ENCODE measurements at places on chromosomes 6 and 20.

GRCh38 chr6:50543666-50544065 is 169.7 kb upstream of the TFAP2D start:
- no peak for DNase-seq

- no peak for DNase-seq
Observed at GRCh38 chr20:46323557-46323956, 15.3 kb upstream of the CDH22 start.

- no peak for DNase-seq
Observed at GRCh38 chr6:31363811-31364210, 6.8 kb upstream of the HLA-B start.

DNA sequence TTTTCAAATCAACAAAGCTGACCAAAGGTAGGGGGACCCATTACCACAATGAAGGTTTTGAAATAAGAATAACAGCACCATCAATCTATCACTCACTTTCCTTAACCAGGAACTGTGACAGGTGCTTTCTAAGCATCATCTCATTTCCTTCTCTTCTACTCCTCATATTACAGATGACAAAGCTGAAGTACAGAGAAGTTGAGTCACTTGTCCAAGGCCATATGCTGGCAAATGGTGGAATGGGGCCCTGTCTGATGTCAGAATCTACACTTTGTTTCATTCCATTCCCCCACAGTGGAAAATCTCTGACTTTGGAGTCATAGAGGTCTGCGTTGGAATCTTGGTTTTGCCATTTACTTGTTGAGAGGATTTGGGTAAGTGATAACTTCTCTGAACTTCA is 222.5 kb upstream of the LRFN2 start:
- DNase-seq = no peak

GRCh38 chr6:42239333-42239732 is 21.7 kb upstream of the MRPS10 start:
- DNase-seq = no peak

- no peak for DNase-seq
Observed at GRCh38 chr20:52731093-52731492, 241.1 kb upstream of the TSHZ2 start.

DNA sequence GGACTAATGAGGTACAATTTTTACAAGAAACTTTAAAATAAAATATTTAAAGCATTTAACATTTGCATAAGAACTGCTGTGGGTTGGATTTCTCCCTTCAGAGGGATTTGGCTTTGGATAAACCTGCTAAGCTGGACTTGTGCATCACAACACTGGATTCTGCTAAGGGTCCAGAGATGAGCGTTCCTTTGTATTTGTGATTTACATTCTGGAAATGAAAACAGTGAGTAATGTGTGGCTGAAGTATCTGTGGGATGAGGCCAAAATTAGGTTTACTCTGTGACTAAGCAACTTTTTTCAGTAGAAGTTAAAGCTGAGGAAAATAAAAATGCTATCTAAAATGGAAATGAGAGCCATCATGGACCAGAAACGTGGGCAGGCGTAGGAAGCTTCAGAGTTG is 494.3 kb downstream of the EPM2A start:
- DNase-seq = no peak

DNA sequence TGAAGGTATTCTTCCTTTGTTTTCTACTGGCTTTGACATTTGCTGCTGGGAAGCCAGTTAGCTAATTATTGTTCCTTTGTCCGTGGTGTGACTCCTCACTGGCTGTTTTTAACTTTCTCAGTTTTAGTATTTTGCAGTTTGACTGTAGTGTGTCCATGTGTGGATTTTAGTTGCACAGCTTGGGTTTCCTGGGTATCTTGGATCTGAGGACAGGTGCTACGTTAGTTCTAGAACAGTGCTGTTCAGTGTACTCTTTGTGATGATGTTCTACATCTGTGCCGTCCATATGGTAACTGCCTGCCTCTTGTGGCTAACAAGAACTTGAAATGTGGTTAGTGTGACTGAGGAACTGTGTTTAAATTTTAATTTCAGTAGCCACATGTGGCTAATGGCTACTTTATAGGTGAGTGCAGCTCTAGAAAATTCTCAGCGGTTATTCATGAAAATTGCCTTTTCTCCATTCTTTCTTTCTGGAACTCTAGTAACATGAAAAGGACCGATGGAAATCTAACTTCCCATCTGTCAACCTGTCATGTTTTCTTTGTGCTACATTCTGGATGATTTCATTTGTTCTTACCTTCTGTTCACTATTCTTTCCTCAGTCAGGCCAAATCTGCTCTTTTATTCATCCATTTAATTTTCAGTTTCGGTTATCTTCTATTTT is 7.4 kb downstream of the SNX9 start:
- DNase-seq = no peak

- DNase-seq = no peak
Observed at GRCh38 chr6:132041706-132042105, 90.5 kb upstream of the CCN2 start.

- no peak for DNase-seq
Observed at GRCh38 chr6:30547454-30547853, 8.8 kb downstream of the GNL1 start.

GRCh38 chr6:165047952-165048351 is 261.5 kb downstream of the C6orf118 start:
- DNase-seq = no peak

GRCh38 chr6:26068036-26068435 is 19.2 kb upstream of the HFE start:
- DNase-seq = no peak

DNA sequence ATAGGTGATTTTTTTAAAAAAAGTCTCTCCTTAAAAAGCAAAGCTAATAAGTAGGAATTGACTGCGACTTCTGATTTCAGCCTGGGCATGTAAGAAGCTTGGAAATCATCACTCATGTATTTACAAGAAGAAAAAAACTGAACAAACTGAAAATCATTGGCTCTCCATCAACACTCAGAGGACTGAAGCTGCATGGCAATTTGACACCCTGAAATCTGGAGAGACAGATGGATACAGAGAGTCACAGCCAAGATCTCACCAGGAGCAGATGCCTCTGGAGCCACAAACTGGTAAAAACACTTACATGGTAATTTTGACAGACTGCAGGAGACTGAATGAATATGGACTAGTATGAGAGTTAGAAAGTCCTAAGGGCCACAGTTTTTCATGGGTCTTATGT is 191.2 kb upstream of the TCF21 start:
- DNase-seq = no peak

GRCh38 chr6:112289038-112289566 is 34.7 kb upstream of the LAMA4 start:
- no peak for DNase-seq

- DNase-seq = no peak
Observed at GRCh38 chr20:9160331-9160730, 91.4 kb downstream of the PLCB4 start.

DNA sequence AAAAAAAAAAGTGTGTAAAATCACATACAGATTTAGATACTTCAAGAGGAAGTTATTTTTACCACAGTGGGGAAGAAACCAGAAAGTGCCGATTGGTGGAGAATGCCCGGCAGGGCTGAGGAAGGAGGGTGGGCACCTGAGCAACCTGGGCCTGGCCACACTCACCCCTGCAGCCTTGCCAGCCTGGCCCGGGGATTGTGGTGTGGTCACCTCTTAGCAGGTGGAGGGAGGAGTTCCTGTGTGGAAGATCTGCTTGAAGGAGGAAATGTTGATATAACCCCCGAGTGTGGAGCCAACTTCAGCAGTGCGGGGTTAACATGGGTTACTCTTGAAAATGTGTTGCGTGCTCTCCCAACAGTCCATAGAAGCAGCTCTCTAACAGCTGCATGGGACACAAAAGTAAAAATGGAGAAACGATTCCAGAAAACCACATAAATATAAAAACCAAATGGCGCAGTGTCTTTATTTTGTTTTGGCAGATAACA is 14.7 kb downstream of the UST start:
- no peak for DNase-seq

DNA sequence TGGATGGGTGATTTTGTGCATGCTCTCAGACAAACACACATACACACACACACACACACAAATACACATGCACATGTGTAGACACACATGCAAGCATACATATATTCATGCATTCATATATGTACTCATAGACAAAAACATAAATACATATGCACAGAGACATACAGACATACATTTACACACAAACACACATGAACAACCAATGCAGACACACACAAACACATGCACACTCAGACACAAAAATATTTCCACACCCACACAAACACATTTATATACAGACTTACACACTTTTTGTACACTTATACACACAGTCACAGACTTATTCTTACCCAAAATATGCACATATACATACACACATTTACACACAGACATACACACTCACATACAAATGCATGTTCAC is 94.9 kb upstream of the NKX2-2 start:
- no peak for DNase-seq

DNA sequence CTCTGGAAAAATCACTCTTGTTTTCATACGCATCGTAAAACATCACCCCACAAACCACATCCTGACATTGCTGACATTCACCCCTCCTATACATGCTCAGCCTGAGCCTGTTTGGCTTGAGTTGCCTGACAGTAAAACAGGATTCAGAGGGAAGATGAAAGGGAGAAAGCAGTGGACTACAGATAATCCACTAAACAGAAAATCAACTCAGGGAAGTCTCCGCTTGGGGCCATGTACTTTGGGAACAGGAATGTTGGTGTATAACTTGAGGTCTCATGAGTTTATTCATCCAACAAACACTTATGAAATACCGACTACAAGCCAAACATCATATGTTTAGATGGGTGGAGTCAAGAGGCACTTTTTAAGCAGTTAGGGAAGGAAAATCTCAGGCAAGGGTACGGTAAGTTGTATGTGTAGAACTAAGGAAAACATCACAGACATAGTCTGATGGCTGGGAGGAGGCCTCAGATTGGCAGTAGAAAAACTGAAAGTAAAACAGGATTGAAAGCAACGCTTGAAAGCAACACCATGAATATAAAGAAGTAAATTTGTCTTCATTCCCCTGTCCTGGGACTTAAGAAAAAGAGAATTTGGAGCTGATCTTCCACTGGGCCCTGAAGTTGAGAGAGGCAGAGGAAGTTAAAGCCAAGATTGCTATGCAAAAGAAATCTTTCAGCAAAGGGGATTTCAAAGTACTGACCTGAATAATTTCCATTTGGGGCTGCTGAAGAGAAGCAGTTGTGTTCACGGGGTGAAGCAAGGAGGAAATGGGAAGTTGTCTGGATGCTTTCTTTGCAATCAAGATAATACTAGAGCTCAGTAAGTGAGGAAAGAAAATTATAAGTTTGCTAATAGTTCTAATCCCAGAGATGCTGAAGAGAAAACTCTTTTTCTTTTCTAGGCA is 28.8 kb downstream of the PDE7B start:
- DNase-seq = no peak

GRCh38 chr20:14643146-14643545 is 305.7 kb upstream of the FLRT3 start:
- DNase-seq = no peak

DNA sequence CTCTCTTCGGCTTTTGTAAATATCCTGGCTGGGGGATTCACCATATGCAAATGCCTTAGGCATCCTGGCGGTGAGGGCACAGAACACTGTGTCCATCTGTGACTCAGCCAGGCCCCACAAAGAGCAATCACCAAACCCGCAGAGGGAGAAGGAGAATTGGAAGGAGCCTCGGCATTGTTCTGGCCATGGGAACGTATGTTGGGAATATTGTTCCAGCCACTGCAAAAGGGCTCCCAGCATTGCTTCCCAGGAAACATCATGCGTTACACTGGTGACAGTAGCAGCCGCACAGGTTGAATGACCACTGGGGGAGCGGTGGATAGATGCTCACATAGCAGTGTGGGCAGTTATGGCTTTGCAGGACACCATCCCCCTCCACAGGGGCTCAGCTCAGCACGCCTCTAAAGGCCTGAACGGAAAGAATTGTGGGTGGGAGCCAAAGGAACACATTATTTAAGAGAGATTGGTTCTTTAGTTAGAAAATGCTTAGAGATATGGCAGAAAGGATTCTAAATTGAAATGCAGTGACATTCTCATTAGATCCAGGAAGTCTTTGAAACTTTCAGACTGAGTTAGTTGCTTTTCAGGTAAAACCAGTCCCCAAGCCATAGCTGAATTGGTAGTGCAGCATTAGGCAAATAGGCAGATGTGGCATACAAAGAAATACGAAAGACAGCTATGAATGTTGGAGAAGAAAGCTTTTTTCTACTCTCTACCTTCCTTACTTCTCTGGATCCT is 104.3 kb downstream of the RNF144B start:
- DNase-seq = no peak

GRCh38 chr6:138797806-138798446 is 2.0 kb downstream of the ECT2L start:
- no peak for DNase-seq

GRCh38 chr6:6331946-6332601 is 11.6 kb upstream of the F13A1 start:
- no peak for DNase-seq

GRCh38 chr6:159627939-159628338 is 65.1 kb downstream of the SOD2 start:
- DNase-seq = no peak

DNA sequence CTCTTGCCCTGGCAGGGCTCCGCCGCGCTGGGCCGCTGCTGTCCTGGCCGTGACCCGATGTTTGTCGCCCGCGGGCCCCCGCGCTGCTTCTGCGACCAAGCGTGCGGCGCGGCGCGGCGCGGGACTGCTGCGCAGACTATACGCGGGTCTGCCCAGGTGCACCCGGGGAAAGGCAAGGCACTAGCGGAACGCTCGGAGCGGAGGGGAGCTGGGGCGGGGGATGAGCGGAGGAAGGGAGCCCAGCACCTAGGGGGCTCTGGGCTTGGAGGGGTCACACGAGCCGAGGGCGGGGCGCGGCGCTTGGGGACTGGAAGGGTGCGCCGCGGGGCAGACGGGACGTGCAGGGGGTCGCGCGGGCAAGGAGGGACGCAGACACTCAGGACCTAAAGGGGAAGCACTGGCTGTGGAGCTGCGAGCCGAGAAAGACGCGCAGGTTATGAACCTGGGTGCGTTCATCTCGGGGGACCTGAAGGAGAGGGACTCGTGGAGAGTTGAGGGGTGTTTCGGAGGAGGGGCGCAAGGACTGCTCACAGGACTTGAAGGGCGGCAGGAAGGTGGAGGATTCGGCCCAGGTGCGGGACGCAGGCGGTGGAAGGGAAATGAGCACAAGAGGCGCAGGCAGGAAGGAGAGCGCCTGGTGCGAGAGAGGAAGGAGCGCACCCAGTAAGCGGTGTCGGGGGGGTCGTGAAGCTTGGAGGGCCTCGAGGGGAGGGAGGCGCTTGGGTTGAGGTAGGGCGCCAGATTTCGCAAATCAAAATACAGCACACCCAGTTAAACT is 40.8 kb upstream of the ZNFX1 start:
- no peak for DNase-seq

GRCh38 chr20:40962733-40963504 is 65.7 kb upstream of the TOP1 start:
- no peak for DNase-seq

GRCh38 chr6:136550045-136550329 is 235 bp downstream of the MAP7 start:
- DNase-seq = no peak

All from thoracic aorta (tissue), 2 donors.